ENCODE measurements at places on chromosomes 3 and 15. TPM values are rescaled to one million over a fixed set of nuclear protein-coding genes. Genes with fewer than 3 reads are reported as not detected.

RAD51 gene
- total RNA-seq = 1.3 TPM

BOC gene
- total RNA-seq = 4.1 TPM

LSMEM2 gene
- total RNA-seq = 29.2 TPM

CYP19A1 gene
- 0.58 TPM for total RNA-seq

CCNB2 gene
- total RNA-seq = 0.16 TPM

- no peak overlapping the region for H3K4me3 ChIP-seq
- no peaks in the 10 kb centered on the region for H3K27me3 ChIP-seq
- no peaks in the 10 kb centered on the region for H3K36me3 ChIP-seq
- no peak for DNase-seq
- no peak overlapping the region for H3K27ac ChIP-seq
Observed at GRCh38 chr3:124498891-124499290, 231.4 kb upstream of the UMPS start.

DNA sequence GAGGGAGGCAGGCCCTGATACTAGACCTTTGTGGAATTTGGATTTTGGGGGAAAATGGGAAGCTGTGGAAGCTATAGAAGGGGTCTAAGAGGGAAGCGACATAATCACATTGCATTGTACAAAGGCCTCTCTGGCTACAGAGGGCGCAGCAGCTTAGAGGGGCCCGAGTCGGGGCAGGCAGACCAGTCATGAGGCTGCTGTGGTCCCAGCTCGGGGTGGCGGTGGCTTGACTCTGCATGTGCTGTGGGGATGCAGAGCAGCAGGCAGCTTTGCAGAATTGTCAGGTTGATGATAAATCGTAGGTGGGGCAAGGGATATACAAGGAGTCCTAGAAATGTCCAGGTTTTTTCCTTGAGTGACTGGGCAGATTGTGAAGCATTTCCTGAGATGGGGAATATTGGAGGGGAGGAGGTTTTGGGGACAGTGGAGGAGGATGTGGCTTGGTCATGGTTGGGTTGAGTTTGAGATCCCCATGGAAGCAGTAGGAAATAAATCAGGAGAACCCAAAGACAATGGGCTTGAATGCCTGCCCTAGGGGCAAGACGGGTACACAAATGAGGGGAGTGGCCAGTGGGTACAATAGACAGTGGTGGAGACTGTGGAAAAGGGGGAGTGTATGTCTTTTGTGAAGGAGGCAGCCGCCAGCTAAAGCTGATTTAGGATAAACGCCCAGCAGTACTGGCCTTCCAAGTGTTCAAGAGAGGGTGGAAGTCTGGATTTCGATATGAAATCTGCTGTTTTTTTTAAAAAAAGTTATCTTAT, 94.1 kb downstream of the HMG20A start:
- DNase-seq = no peak
- H3K27me3 ChIP-seq = no peaks in the 10 kb centered on the region
- H3K36me3 ChIP-seq = no peaks in the 10 kb centered on the region
- no peak overlapping the region for H3K4me3 ChIP-seq
- H3K27ac ChIP-seq = no peak overlapping the region

- no peak for DNase-seq
- H3K4me1 ChIP-seq = peaks cover 26% of the 10 kb centered on the region
- H3K27me3 ChIP-seq = no peaks in the 10 kb centered on the region
- H3K4me3 ChIP-seq = no peak overlapping the region
- H3K27ac ChIP-seq = no peak overlapping the region
Observed at GRCh38 chr3:179264449-179264848, 13.5 kb upstream of the KCNMB3 start.

GRCh38 chr3:61268644-61269043, 17.4 kb upstream of the FHIT start:
- H3K4me1 ChIP-seq = no peaks in the 10 kb centered on the region
- no peak overlapping the region for H3K4me3 ChIP-seq
- no peaks in the 10 kb centered on the region for H3K36me3 ChIP-seq
- H3K27ac ChIP-seq = no peak overlapping the region

- H3K36me3 ChIP-seq = no peaks in the 10 kb centered on the region
- H3K27me3 ChIP-seq = peaks cover 4% of the 10 kb centered on the region
Observed at GRCh38 chr15:33328106-33328505, 17.3 kb downstream of the RYR3 start.

- no peaks in the 10 kb centered on the region for H3K4me1 ChIP-seq
- no peak overlapping the region for H3K4me3 ChIP-seq
Observed at GRCh38 chr3:108024146-108024850, 66.5 kb downstream of the CD47 start.

- H3K4me3 ChIP-seq = no peak overlapping the region
- no peaks in the 10 kb centered on the region for H3K4me1 ChIP-seq
- H3K36me3 ChIP-seq = no peaks in the 10 kb centered on the region
- no peaks in the 10 kb centered on the region for H3K27me3 ChIP-seq
- H3K27ac ChIP-seq = no peak overlapping the region
Observed at GRCh38 chr15:26561896-26562295, 211.0 kb downstream of the GABRB3 start.

DNA sequence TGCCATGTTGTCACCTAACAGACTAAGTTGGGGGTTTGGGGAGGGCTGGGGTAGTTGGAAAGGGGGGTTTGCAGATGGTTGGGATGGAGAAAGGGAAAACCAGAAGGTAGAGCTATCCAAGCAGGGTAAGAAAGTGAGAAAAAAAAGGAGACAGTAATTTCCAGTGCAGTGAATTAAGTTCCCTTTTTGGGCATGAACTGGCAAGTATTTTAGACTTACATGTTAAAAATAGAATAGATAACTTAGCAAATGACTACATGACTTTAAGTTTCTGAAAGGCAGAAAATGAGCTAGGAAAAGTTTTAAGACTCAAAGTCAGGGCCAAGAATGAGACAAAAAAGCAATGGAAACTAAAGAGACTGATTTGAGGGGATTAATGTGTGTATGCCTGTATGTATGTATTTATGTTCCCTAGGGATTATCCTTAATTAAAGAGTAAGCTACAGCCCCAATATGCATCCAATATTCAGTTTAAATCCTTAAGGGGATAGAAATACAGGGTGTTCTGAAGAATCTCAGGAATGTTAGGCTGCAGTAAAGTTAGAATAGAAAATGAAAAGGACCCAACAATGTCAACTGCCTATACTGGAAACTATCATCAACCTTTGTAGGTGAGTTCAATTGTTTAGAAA, 285.2 kb upstream of the MME start:
- DNase-seq = no peak
- no peaks in the 10 kb centered on the region for H3K27me3 ChIP-seq
- H3K36me3 ChIP-seq = no peaks in the 10 kb centered on the region
- no peak overlapping the region for H3K27ac ChIP-seq
- H3K4me3 ChIP-seq = no peak overlapping the region

GRCh38 chr3:144403040-144403457, 431.4 kb downstream of the DIPK2A start:
- peak; percentile 16 for DNase-seq
- no peaks in the 10 kb centered on the region for H3K4me1 ChIP-seq
- no peak overlapping the region for H3K27ac ChIP-seq
- H3K4me3 ChIP-seq = no peak overlapping the region
- H3K27me3 ChIP-seq = no peaks in the 10 kb centered on the region

DNA sequence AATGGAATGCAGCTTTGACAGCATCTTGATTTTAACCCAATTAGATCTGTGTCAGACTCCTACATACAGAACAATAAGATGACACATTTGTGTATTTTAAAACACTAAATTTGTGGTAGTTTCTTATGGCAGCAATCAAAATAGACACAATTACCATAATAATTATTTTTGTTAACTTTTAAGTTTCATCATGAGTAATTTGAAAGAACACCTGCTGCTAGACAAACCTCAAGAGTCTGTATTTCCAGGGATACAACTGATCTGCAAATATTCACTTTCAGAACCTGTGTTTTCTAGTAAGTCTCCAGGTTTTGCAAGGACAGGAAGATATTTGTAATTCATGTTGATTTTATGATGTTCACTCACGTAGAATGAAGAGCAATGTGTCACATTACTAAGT, 736.8 kb downstream of the DIPK2A start:
- no peak overlapping the region for H3K27ac ChIP-seq
- H3K36me3 ChIP-seq = no peaks in the 10 kb centered on the region
- no peak for DNase-seq
- H3K27me3 ChIP-seq = no peaks in the 10 kb centered on the region
- H3K4me3 ChIP-seq = no peak overlapping the region

GRCh38 chr3:193134856-193135255, 106.2 kb upstream of the PLAAT1 start:
- H3K4me3 ChIP-seq = no peak overlapping the region
- H3K4me1 ChIP-seq = no peaks in the 10 kb centered on the region
- H3K27me3 ChIP-seq = no peaks in the 10 kb centered on the region
- no peak for DNase-seq
- H3K27ac ChIP-seq = no peak overlapping the region
- no peaks in the 10 kb centered on the region for H3K36me3 ChIP-seq

- no peak for DNase-seq
- H3K4me3 ChIP-seq = no peak overlapping the region
- H3K4me1 ChIP-seq = peaks cover 11% of the 10 kb centered on the region
Observed at GRCh38 chr15:95458721-95459120, 871.8 kb upstream of the NR2F2 start.

GRCh38 chr3:55245351-55245750, 241.8 kb downstream of the WNT5A start:
- no peak overlapping the region for H3K27ac ChIP-seq
- no peak overlapping the region for H3K4me3 ChIP-seq
- H3K27me3 ChIP-seq = no peaks in the 10 kb centered on the region
- DNase-seq = no peak

GRCh38 chr3:12461097-12461649, 23.1 kb upstream of the TSEN2 start:
- H3K4me1 ChIP-seq = peaks cover 20% of the 10 kb centered on the region
- H3K4me3 ChIP-seq = no peak overlapping the region
- H3K36me3 ChIP-seq = no peaks in the 10 kb centered on the region
- DNase-seq = no peak
- H3K27ac ChIP-seq = no peak overlapping the region

DNA sequence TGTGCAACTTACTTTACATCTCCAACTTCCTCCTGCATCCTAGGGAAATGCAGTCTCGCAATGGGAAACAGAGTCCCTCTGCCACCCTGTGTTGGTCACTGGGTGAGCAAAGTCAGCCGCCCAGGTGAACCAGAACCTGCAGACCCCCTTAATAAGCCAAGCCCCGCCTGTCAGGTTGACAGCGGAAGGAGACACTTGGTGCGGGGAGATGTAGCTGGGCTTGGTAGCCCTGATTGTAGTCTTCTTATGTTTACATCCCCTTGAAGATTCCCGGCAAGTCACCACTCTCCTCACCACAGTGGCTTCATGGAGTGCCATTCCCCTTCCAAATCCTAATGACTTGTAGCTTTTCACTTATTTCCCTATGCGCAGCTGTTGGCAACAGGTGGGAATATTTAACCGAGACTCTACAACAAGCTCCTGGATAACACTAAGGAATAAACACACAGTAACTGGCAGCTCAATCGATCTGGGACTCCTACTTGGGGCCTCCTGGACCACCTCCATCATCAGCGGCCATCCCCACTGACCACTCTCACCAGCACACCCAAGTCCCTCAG, 17.7 kb upstream of the CLSTN2 start:
- no peak for DNase-seq
- H3K27me3 ChIP-seq = no peaks in the 10 kb centered on the region
- H3K4me1 ChIP-seq = no peaks in the 10 kb centered on the region
- no peak overlapping the region for H3K4me3 ChIP-seq
- H3K36me3 ChIP-seq = no peaks in the 10 kb centered on the region

DNA sequence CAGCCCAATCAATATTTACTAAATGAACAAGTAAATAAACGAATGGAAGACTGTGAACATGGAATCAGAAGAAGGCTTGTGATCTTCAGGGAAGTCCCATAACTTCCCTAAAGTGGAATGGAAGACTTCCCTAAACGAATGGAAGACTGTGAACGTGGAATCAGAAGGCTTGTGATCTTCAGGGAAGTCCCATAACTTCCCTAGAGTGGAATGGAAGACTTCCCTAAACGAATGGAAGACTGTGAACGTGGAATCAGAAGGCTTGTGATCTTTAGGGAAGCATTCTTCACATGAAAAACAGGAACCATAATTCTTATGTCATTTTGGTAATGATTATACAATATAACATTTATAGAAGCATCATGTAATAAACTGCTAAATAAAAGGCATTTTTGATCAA, 38.8 kb downstream of the EOGT start:
- peaks cover 54% of the 10 kb centered on the region for H3K36me3 ChIP-seq
- H3K4me1 ChIP-seq = no peaks in the 10 kb centered on the region
- no peak overlapping the region for H3K27ac ChIP-seq
- no peak overlapping the region for H3K4me3 ChIP-seq

DNA sequence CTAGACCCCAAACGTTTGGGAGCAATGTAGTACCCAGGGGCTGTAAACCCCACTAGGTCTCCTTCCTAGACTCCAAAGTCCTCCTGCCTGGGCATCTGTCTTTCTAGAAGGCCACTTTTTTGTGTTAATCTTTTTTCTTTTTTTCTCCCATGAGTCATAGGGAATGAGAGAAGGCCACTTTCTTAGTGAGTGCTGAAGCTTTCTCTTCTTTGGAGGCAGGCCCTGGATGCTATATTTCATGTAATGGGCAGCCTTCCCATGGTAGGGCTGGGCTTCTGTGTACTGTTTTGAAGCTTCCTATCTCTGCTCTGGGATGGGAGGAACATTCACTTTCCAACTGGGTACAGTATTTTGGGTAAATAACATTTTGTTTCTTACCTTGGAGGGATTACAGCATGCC, 15.2 kb upstream of the RTP2 start:
- H3K4me3 ChIP-seq = no peak overlapping the region
- H3K27ac ChIP-seq = no peak overlapping the region
- H3K27me3 ChIP-seq = no peaks in the 10 kb centered on the region
- peaks cover 10% of the 10 kb centered on the region for H3K4me1 ChIP-seq
- no peak for DNase-seq

- DNase-seq = no peak
- peak overlapping the region; percentile 34 for H3K27ac ChIP-seq
- no peaks in the 10 kb centered on the region for H3K36me3 ChIP-seq
- H3K4me3 ChIP-seq = no peak overlapping the region
Observed at GRCh38 chr3:172260381-172260780, 187.9 kb downstream of the GHSR start.

All from heart right ventricle (tissue), 16 donors.